ENCODE measurements at places on chromosomes 4 and X.

DNA sequence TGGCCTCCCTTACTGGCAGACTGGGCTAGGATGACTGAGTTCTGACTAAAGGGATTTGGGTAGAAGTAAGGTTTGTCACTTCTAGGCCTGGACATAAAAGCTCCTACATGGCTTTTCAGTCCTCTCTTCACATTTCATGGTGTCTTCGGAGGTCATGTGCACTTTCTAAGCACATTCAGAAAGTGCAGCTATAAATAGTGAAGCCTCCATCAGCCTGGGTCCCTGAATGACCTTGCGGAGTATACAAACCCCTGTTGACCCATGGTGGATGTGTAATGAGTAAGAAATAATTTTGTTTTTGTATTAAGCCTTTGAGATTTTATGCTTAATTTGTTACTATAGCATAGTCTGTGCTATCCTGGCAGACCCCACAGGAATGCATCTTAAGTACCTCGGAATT lies 154.0 kb downstream of the STOX2 start:
- no peak for DNase-seq

DNA sequence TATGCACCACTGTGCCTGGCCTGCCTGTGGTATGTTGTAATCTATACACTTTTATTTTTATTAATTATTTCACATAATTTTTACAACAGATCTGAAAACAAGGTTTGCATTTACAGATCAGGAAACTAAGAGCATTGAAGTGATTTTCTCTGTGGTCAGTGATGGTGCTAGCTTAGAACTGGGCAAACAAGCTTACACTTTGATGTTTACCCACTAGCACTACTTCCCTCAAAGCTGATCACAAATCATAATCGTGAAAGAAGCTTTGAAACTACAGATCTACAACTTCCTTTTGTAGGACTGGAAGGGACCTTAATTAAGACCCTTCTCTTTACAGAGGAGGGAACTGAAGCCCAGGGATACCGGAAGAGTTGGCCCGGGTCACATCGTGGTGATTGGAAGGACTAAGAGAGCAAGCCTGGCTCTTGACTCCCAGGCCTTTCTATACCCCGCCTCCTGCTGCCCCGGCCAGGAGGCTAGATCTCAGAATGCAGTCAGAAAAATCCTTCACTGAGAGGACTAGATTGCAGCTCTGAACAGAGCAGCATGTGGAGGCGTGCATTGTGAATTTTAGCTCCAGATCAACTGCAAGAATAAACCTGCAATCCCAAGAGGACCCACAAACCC lies 93.7 kb upstream of the ZNF827 start:
- DNase-seq = no peak

- no peak for DNase-seq
Observed at GRCh38 chr4:3851211-3851610, 85.0 kb downstream of the ADRA2C start.

DNA sequence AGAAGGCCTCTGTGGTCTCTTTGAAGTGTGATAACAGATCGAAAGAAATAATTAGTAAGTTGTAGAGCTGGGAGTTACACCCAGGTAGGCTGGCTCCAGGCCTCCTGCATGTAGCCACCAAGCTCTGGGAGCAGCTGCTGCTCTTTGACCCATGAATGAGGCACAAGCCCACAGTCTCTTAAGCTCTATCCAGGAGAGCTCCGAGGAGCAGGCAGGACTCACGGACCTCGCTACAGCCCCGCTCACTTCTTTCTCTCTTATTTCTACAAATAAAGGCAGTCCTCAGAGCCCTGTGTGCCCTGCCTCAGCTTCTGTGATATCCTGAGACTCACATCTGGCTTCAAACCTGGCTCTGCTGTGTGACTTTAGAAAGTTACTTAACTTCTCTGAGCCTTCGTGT lies 86.9 kb downstream of the EVC start:
- no peak for DNase-seq

- no peak for DNase-seq
Observed at GRCh38 chr4:54872261-54872660, 214.5 kb downstream of the KIT start.

GRCh38 chr4:120688791-120689190 lies 233.7 kb downstream of the PRDM5 start:
- DNase-seq = no peak

DNA sequence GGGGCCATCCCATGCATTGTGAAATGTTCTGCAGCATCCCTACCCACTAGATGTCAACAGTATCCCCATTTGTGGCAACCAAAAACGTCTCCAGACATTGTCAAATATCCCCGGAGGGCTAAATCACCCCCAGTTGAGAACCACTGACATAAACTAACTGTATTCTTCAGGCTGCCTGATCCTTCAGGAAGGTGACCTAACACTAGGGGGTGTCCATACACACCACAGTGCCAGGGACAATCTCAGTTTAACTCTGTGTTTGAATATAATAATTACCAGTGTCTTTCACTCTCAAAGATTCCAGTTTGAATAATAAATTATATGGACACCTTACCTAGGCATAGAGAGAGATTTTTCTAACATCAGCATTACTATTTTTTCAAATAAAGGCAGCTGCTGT lies 6.4 kb downstream of the ACE2 start:
- no peak for DNase-seq

- no peak for DNase-seq
Observed at GRCh38 chr4:184955636-184956035, 62.7 kb upstream of the HELT start.

GRCh38 chr4:184108006-184108501 lies 109.6 kb downstream of the ENPP6 start:
- DNase-seq = no peak

DNA sequence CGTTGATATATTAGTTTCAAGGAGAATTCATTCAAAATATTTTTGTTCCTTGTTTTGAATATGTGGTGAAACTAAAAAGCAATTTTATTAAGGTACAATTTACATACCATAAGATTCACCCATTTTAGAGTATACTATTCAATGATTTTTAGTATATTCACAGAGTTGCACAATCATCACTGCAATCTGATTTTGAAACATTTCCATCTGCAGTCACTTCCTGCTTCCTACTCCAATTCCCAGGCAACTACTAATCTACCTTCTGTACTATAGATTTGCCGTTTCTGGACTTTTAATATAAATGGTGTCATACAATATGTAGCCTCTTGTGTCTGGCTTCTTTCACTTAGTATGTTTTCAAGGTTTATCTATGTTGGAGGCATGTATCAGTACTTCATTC lies 71.3 kb downstream of the SLC9A7 start:
- no peak for DNase-seq

- DNase-seq = no peak
Observed at GRCh38 chrX:23633834-23634580, 33.3 kb upstream of the PRDX4 start.

DNA sequence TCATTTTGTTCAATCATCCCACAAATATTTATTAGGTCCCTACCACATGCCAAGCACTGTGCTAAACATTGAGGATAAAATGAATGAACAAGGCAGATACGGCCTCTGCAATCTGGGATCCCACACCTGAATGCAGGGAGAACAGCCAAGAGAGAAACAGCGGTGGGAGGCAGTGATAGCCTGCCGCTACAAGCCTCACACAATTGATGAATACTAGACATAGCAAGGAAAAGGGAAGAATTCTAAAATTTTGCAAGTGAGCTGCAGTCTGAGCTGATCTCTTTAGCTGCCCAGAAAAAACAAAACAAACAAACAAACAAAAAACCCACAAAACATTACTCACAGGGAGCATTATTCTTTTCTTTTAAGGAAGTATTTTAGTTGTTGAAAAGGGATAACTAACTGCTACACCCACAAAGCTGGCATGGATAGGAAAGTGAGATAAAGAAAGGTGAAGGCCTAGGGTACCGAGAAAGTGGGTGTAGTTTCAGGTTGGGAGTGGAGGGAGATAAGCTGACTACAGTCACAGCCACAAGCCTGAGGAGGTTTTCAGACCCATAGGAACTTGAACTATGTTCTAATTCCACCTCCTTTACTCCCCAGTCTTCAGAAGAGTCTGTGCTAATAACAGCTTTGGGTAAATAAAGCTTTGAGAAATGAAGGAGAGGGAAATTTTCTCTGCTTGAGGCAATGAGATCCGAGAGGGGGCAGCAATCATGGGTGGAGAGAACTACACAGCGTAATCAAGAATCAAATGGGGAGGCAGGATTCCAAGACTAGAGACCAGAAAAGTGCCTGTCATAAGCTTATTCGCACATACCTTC lies 85.4 kb downstream of the SH3RF1 start:
- DNase-seq = no peak

- DNase-seq = no peak
Observed at GRCh38 chr4:89110541-89110985, 770 bp upstream of the TIGD2 start.

DNA sequence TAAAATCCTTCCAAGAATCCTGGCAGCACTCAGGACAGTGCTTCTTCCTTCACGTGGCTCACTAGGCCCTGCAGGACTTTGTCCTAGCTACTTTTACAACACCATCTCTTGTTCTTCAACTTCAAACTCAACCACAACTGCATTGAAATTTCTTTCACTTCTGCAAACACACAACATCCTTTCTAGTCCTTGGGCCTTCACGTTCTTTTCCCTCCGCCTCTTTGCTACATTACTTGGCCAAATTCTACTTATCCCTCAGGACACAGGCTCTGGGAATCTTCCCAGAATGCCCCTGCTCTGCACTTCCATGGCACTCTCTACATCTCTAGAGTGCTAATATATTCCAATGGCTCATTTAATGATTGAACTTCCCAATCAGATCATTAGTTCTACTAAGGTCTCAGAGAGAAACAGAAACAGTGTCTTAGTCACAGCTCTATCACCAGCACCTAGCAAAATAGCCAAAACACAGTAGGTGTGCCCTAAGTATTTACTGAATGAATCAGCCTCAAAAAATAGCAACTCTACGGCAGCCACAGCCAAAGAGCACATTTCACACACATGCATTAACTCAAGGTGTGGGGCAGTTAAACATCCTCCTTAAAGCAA lies 73.3 kb downstream of the MANBA start:
- no peak for DNase-seq

GRCh38 chr4:4430492-4431195 lies 43.7 kb downstream of the NSG1 start:
- DNase-seq = no peak

DNA sequence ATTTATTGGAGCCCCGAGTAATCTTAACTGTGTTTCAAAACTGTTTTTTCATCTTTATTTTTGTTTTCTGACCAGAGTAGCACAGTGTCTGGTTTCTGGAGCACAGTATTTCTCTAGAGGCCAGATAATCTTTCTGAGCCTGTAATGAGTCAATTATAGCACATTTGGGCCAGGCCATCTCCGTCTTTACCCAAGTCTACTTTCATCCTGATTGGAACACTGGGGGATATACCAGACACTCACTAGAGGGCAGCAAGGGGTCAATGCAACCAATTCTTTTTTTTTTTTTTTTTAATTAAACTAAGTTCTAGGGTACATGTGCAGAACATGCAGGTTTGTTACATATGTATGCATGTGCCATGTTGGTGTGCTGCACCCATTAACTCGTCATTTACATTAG lies 282.0 kb downstream of the ARHGAP24 start:
- DNase-seq = no peak

DNA sequence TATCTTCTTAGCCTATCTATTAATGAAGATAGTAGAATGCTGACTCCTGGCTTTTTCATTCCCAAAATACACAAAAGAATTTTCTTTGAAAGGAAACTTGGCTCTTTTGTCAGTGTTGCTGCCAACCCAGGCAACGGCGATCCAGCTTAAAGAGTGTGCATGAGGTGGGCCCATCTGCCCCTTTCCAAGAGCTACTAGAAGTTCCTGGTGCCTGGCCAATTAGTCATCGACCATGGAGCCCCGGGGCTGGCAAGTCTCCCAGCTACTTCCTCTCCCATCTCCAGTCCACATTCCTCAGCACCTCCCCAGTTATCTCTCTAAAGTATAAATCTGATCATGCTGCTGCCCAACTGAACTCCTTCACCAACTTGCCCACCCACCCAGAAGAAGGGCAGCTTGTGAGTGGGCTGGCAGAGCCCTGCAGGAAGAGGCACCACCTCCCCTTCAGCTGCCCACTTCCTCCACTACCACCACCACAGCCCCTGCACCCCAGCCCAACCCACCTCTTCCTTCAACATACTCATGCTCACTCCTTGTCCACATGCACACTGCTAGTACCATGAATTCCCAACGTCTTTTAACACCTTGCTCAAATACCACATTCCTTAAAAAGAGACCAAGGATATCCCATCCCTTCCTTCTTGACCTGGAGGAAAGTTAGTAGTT lies 158.2 kb upstream of the MAP3K15 start:
- no peak for DNase-seq

- DNase-seq = no peak
Observed at GRCh38 chrX:38103857-38104812, 97.8 kb downstream of the SYTL5 start.

- DNase-seq = no peak
Observed at GRCh38 chr4:70874268-70875156, 27.7 kb upstream of the MOB1B start.

- no peak for DNase-seq
Observed at GRCh38 chrX:115173181-115173580, 16.0 kb upstream of the RBMXL3 start.

- no peak for DNase-seq
Observed at GRCh38 chrX:155061760-155062159, 9.2 kb downstream of the CMC4 start.

DNA sequence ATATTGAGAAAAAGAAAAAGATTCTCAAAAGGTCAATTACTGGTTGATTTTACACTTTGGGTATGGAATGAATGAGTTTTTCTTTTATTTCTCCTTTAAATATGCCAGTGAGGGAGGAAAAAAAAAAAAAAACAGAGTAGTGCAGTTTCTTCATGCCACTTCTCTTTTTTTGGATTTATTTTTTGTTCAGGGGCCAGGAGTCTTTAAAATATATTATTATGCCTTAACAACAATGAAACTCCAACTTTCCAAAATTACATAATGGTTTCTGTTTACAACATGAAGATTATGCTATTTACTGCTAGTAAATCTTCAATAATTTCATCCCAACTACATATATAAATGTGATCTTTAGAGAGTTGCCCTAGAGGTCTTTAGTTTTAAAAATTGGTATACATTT lies 31.9 kb downstream of the DTHD1 start:
- no peak for DNase-seq

GRCh38 chr4:89305712-89306437 lies 1.7 kb downstream of the GPRIN3 start:
- no peak for DNase-seq

GRCh38 chrX:8364369-8365141 lies 100.1 kb upstream of the VCX3B start:
- no peak for DNase-seq

DNA sequence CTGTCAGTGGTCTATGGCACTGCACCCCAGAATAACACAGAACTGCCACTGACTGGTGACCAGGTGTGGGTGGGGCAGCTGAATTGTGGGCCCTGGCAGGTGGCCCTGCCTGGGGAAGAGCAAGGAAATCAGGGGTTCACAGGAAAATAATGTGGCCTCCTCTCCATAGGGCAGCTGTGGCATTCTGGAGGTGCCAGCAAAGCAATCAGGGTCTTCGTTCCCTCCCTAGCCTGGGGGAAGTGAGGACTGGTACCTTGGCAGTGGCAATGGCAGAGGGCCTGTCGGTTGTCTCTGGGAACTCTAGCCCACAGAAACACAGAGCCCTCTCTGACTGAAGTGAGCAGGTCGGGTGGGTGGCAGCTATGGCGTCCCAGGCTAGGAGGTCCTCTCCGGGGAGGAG lies 223.0 kb downstream of the GRIA2 start:
- no peak for DNase-seq

GRCh38 chr4:122341886-122342285 lies 36.9 kb upstream of the ADAD1 start:
- no peak for DNase-seq

All from stimulated activated CD4-positive, alpha-beta T cell treated with anti-CD3 and anti-CD28 coated beads, Interleukin-1b, Interleukin-23, amount 100 ng/mL, for 1 hour (primary cell).